ENCODE measurements at places on chromosomes 3 and 15. TPM values are rescaled to one million over a fixed set of nuclear protein-coding genes. Genes with fewer than 3 reads are reported as not detected.

NR1I2 gene
- not detected for total RNA-seq

- H3K27ac ChIP-seq = no peak overlapping the region
- H3K4me3 ChIP-seq = no peak overlapping the region
- H3K27me3 ChIP-seq = no peaks in the 10 kb centered on the region
- DNase-seq = no peak
- no peaks in the 10 kb centered on the region for H3K4me1 ChIP-seq
- no peaks in the 10 kb centered on the region for H3K36me3 ChIP-seq
Observed at GRCh38 chr3:54965746-54966145, 37.9 kb upstream of the LRTM1 start.

GRCh38 chr15:91887321-91887720, 33.8 kb downstream of the SLCO3A1 start:
- no peaks in the 10 kb centered on the region for H3K36me3 ChIP-seq
- no peak for DNase-seq
- no peaks in the 10 kb centered on the region for H3K27me3 ChIP-seq

DNA sequence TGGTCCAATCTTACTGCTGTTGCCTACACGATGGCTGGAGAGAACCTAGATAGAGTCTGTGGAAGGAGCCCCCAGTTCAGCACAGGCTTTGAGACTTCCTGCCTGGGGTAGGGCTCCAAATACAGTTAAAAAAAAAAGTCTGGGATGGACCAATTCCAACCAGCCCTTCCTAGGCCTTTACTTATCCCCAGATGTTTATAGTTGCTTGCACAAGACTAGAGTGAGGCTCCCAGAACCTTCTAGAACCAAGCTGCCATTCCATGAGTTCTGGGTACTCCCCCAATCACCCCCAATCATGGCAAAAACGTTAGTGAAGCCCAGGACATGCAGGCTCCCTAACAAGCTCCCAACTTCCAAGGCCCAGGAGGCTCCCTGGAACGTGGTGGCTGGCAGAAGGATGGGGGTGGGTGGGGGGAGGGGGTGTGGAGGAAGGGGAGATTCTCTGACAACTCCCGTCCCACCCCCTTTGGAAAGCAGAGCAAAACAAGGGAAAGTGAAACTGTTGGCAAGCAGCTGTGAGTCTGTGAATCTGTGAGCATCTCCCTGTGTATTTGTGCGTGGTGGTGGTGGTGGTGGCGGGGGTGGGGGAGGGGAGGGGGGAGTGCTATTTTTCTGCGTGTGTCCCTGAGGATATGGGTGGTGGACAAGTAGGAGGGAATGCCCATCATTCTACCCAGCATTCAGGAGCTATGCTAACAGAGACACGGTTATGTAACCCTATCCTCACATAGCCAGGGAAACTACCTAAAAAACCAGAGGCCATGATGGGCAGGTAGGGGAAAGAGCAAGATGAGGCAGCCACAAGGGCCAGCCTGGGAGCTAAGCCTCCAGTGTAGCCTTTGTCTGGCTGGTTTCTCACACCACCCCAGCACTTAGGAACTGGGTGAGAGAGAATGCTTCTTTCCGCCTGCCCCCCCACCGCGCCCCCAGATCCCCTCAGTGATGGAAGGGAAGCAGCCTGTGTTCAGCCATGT, 2.0 kb downstream of the MST1R start:
- peak overlapping the region; percentile 10 for H3K27ac ChIP-seq
- peaks cover 12% of the 10 kb centered on the region for H3K4me1 ChIP-seq
- H3K4me3 ChIP-seq = no peak overlapping the region
- no peaks in the 10 kb centered on the region for H3K27me3 ChIP-seq
- no peak for DNase-seq

GRCh38 chr3:190444576-190445145, 5.0 kb downstream of the TMEM207 start:
- no peak overlapping the region for H3K27ac ChIP-seq
- no peak for DNase-seq
- H3K27me3 ChIP-seq = no peaks in the 10 kb centered on the region
- H3K36me3 ChIP-seq = no peaks in the 10 kb centered on the region

GRCh38 chr3:143328451-143328850, 208.9 kb downstream of the CHST2 start:
- H3K4me1 ChIP-seq = no peaks in the 10 kb centered on the region
- H3K27me3 ChIP-seq = no peaks in the 10 kb centered on the region
- DNase-seq = no peak

DNA sequence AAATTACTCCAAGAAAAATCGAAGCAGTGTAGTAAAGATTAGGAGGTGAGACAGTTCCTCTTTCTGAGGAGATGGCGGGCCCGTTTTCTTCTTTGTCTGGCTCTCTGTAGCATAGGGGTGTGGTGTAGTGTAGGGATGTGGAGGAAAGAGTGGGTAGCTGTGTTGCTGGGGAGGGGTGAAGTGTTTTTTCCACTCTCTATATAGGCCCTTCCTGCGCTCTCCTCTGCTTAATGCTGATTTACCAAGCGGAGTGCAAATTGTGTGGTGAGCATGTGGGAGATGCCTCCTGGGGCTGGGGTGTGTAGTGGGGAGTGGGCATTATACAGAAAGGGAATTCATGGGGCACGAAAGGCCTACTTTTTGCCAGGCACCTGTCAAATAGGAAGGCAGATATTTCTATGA, 94.9 kb downstream of the ST6GAL1 start:
- H3K27me3 ChIP-seq = no peaks in the 10 kb centered on the region
- H3K4me1 ChIP-seq = no peaks in the 10 kb centered on the region
- DNase-seq = no peak
- H3K36me3 ChIP-seq = no peaks in the 10 kb centered on the region
- H3K27ac ChIP-seq = no peak overlapping the region

DNA sequence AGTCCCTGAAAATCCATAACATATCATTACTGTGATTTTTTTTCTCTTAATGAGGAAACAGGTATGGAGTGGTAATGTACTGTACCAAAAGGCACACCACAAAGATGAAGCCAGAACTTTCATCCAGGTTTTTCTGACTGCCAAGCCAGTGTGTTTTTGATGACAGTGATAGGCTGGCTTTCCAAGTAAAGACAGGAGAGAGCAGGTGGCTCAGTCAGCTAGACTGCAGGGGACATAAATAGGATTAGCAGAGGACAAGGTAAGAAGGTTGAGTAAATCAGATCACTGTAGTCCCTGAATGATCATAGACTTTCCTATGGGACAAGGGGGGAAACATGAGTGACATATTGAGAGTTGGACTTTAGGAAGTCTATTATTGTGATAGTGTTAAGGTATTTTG, 127.9 kb downstream of the GADL1 start:
- H3K27me3 ChIP-seq = no peaks in the 10 kb centered on the region
- no peaks in the 10 kb centered on the region for H3K36me3 ChIP-seq
- H3K4me1 ChIP-seq = peaks cover 28% of the 10 kb centered on the region

- H3K4me1 ChIP-seq = no peaks in the 10 kb centered on the region
- peaks cover 99% of the 10 kb centered on the region for H3K36me3 ChIP-seq
- H3K4me3 ChIP-seq = no peak overlapping the region
- no peaks in the 10 kb centered on the region for H3K27me3 ChIP-seq
- H3K27ac ChIP-seq = no peak overlapping the region
Observed at GRCh38 chr3:194439881-194440550, 41.0 kb upstream of the GP5 start.

- no peaks in the 10 kb centered on the region for H3K36me3 ChIP-seq
- DNase-seq = no peak
- no peak overlapping the region for H3K4me3 ChIP-seq
- peaks cover 42% of the 10 kb centered on the region for H3K4me1 ChIP-seq
Observed at GRCh38 chr15:52730173-52730572, 51.0 kb upstream of the ATOSA start.

GRCh38 chr3:88661433-88661824, 446.0 kb upstream of the EPHA3 start:
- no peaks in the 10 kb centered on the region for H3K36me3 ChIP-seq
- no peak overlapping the region for H3K27ac ChIP-seq
- H3K27me3 ChIP-seq = no peaks in the 10 kb centered on the region
- no peaks in the 10 kb centered on the region for H3K4me1 ChIP-seq
- H3K4me3 ChIP-seq = no peak overlapping the region
